ENCODE measurements at places on chromosomes 6 and 20.

DNA sequence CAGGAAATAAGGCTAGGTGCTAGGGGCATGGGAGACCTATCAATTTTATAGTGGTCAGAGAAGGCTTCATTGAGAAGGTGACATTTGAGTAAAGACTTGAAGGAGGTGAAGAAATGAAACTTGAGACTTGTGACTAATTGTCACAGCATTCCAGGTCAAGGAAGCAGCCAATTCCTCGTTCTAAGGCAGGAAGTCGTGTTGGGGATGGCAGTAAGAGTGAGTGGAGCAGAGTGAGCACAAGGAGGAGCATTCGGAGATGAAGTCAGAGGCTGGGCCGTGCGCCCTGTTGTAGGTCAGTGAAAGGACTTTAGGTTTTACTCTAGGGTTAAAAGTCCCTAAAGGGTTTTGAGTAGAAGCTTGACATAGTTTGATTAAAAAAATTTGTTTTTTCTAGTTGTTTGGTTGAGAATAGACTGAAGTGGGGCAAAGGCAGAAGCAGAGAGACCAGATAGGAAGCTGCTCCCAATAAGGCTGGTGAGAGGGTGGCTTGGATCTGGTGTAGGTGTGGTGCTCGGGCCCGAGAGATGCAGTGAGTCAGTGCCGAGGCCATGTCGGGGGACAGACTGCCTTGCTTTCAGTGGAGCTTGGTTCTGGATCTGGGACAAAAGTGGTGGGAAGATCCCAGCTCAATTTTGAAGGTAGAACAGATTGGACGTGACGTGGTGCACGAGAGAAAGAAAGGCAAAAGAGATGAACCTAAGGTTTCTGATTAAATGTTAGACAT, 2.6 kb upstream of the RSPH3 start:
- DNase-seq: no peak

DNA sequence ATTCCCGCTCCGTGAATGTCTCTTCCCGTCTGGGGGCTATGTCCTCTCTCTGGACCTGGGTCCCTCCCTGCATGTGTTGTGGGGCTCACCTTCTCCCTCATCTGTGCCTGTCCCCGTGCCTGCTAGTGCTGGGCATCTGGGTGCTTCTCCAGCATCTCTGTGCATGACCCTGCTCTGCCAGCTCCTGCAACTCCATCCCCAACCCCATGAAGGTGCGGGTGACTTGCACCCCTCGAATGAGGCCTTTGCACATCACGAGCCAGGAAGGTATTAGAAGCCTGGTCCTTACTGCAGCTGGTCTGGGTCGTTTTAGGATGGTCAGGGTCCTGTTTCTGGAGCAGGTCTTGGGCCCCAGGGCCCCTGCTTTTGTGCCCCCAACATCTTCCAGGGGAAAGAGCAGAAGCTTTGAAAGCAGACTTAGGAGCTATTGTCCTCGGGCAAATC, 109.7 kb downstream of the AGPAT4 start:
- no peak for DNase-seq

- no peak for DNase-seq
Measured at GRCh38 chr20:56229812-56230211, 18.7 kb upstream of the MC3R start.

DNA sequence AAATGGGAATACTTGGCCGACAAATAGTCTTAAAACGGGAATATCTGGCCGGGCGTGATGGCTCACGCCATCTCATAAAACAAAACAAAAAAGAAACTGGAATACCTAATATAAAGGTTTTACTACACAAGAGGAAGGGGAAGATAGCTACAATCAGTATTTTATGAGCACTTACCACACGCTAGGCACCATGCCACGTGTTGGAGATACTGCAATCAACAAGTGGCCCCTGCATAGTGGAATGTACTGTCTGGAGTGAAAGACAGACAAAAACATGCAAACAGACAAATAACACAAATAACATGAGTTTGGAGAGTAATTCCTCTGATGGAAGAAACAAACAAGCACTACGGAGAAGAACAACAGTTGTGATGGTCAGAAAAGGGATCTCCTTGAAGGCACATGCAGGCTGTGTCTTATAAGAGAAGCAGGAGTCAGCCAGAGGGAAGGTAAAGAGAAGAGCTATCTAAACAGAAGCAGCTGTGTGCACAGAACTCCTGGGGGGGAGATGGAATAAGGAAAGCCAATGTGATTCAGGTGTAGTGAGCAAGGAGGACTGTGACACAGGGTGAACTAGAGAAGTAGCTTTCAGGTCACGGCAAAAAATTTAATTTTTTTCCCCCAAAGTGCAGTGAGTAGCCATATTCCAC, 39.1 kb upstream of the AKIRIN2 start:
- no peak for DNase-seq

DNA sequence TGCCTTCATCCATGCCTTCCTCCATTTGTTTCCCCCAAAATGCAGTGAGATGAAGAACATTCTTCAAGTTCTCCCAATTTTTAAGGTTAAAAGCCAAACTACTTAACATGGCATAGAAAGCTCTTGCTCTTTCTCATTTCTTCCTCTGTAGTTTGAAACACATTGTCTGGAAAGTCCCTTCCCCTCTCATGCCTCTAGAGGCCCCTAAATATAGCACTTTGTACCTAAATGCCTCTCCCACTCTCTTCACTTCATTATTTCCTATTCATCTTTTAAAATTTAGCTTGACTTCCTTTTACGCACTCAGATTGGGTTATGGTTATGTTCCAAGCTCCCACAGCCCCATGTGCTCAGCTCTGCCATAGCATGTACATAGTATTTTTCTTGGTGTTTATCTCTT, 389.3 kb downstream of the HDGFL1 start:
- DNase-seq: no peak

- DNase-seq: no peak
Measured at GRCh38 chr6:69063401-69063800, 428.3 kb downstream of the ADGRB3 start.

DNA sequence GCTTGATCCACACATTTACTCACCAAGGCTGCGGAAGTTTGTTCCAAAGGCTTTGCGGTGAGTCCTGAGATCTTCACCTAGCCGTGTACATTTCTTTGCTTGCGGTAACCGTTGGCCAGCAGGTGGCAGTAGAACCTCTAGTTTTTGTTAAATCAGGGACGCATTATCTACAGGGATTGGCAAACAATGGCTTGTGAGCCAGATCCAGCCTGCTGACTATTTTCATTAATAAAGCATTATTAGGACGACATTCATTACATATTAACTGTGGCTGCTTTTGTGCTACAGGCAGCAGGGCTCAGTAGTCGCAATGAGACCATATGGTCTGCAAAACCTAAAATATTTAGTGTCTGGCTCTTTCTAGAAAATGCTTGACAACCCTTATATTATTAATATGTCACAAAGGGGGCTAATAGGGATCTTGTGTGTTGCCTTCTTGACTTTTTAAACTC, 174.1 kb downstream of the DOK5 start:
- peak; percentile 7 for DNase-seq

GRCh38 chr6:25660512-25660911, 8.5 kb downstream of the SCGN start:
- DNase-seq: no peak

All from naive B cell (primary cell).